Mesenteric fat pad (tissue), 1 donor: ENCODE measurements at places on chromosomes 6 and 20. TPM values are rescaled to one million over a fixed set of nuclear protein-coding genes. Genes with fewer than 3 reads are reported as not detected.
A peak's percentile ranks its signal among the peaks of the same experiment; 100 is the strongest.

Gene EDN1
- 7.5 TPM for total RNA-seq

Gene ENPP5
- total RNA-seq, result 0.67 TPM

Gene CST5
- not detected for total RNA-seq

Gene TRIM40
- total RNA-seq, result not detected

Gene PRPH2
- 1.4 TPM for total RNA-seq

Gene CTAGE9
- not detected for total RNA-seq

- no peak for DNase-seq
Observed at GRCh38 chr6:84026721-84027164, 6.8 kb upstream of the MRAP2 start.

DNA sequence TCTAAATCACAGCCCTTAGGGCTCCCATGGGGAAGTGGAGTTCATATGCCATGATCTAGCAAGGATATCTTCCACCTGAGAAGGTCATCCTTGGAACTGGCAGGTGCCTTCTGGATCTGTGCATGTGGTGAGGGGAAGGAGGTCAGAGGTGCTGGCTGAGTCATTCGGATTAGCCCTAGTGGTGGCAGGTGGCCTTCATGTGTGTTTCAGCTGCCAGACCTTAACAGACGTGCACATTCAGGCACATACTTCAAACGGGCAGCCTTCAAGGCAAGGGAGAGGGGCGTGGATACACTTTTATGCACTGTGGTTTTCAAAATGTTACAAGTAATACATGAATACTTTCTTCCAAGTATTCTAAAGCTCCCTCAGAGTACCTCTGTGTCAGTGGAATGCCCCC is 51.2 kb downstream of the BMP6 start:
- no peak for DNase-seq

DNA sequence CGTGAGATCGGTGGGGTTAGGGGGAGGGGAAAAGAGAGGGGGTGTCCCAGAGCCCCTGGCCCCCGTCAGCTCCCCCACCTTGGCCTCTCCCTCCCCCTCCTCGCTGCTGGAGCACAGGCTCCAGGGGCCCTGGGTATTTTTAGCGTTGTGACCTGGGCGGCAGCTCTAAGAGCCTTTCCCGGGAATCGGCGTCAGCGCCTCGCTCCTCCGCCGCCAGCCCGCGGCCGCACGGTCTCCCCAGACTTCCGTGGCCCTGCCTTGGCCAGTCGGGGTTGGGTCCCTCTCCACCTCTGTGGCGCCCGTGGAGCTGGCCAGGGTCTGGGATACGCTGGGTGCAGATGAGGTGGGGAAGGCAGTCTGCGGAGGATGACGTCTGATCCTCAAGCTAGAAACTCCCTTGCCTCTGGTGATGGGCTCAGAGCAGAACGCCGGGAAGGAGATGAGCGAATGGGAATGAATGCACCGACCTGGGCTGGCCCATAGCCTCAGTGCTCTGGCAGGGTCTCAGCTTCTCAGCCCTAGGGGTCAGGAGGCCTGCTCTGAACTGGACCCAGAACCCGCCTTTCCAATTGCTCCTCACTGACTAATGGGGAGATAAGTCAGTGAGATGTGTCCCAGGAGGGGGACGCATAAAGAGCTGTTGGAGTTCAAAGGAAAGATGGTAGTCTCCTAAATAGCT is 883 bp upstream of the DBNDD2 start:
- no peak for DNase-seq

DNA sequence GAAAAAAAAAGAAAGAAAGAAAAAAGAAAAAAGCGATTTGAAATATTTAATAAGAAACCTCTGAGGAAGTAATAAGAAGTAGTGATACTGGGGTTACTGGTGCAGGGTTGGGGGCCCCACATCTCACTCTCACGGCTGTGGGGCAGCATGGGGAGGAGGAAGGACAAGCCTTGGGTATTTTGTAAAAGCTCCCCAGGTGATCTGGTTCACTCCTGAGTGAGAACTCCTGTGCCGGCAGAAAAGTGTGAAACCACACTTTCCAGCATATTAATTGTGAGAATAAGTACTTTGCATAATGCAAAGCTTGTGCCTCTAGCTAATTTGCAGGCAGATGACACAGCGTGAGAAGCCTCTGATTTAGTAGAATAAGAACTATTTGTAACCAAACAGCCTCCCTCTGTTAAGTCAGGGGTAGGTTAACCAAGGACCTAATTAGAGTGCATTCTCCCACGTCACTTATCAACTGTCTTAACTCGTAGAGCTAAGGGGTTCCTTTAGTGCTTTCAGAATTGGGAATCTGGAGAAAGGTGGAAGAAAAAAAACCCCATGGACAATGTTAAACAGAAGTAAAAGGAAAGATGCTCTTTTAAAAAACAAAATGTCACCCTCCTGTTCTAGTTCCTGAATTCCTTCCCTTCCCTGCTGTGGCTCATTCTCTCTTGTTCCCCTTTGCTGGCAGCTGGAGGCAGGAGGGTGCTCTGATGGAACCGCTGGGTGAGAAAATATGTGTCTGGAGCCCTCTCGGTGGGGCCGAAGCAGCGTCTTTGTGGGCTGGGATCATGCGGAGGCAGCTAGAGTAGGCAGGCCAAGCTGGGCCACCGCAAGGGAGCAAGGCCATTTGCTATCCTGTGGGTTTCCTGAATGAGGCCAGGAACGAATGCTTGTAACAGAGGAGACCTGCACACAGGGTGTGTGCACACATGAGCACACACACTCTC is 108.7 kb downstream of the FYN start:
- DNase-seq, result no peak

- no peak for DNase-seq
Observed at GRCh38 chr6:7254980-7255835, 57.8 kb downstream of the SSR1 start.

- DNase-seq, result peak; percentile 92
Observed at GRCh38 chr20:57596998-57597939, 23.0 kb downstream of the ZBP1 start.

GRCh38 chr6:42300701-42301100 is 83.0 kb upstream of the MRPS10 start:
- DNase-seq, result no peak

DNA sequence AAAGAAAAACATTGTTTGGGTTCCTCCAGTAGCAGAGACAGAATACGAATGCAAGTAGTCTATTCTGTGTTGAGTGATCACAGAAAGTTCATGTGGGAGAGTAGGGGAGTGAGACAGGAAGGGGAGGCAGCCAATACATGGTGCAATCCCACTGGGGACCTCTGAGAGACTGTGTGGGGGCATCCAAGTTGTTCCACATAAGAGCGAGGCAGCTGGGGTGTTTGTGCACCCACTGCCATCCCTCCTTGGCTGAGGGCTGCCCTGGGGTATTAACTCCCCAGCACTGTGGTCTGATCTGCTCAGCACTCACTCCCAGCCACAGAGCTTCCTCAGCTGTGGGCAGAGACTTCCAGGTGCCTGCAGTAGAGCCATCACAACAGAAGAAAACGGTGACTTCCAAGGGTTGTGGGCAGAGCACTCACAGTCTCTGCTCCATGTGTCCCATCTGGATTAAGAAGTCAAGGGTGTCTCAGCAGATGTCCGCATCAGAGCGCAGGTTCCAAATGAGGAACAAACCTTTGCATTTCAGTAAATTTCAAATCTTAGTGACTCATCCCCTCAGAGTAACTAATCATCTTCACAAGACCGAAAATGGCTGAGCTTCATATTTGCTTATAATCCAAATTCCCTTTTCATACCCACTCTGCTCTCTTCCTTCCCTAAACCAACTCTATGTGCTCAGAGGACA is 101.9 kb upstream of the NAA20 start:
- peak; percentile 71 for DNase-seq

DNA sequence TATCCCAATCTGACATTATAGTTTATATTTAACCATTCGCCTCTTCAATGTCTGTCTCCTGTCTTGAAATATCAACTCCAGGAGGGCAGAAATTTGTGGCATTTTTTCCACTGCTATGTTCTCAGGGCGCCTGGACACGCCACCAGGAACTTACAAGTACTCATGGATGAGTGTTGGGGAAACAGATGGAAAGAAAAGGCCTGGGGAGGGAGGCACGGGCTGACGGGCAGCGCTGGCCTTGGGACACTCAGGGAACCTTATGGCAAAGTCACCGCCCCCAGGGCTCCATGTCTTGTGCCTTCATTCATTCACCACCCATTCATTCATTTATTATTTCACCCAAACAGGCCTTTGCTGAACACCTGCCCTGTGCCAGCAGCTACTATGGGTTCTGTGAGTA is 222.9 kb downstream of the PREX1 start:
- peak; percentile 22 for DNase-seq

DNA sequence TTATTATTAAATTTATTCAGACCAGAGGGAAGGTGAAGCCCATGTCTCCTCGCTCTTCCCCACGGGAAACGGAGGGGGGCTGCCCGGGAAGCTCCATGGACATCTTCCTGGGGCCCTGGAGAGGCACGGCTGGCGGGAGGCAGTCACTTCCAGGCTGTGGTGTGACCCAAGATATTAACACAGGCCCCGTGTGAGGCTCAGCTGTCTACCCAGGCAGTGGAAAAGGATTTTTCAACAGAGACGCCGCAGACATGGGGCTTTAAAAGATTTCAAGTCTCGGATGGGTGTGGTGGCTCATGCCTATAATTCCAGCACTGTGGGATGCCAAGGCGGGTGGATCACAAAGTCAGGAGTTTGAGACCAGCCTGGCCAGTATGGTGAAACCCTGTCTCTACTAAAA is 117.9 kb downstream of the ERMARD start:
- DNase-seq, result peak; percentile 82

GRCh38 chr6:38499529-38500096 is 140.1 kb downstream of the BTBD9 start:
- DNase-seq, result no peak

- no peak for DNase-seq
Observed at GRCh38 chr6:137283940-137284810, 65.0 kb upstream of the IFNGR1 start.

GRCh38 chr6:91198588-91199255 is 611.9 kb upstream of the MAP3K7 start:
- DNase-seq, result no peak

DNA sequence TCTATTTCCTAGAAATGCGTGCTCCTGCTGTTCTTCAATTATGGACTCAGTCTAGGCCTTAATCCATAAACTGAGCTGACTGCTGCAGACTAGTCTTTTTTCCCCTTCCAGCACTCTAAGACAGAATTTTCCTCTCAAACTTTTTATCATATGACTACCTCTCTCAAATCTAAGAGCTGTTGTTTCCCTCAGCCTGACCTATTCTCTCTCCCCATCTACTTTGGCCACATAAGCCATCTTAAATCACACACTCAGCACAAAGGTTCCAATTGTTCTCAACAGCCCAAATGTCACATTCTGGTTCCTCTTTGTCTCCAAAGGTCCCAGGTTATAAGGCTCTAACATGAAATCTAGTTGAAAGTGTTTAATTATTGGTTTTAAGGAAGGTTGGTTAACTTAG is 85.2 kb downstream of the PRSS35 start:
- DNase-seq, result no peak

DNA sequence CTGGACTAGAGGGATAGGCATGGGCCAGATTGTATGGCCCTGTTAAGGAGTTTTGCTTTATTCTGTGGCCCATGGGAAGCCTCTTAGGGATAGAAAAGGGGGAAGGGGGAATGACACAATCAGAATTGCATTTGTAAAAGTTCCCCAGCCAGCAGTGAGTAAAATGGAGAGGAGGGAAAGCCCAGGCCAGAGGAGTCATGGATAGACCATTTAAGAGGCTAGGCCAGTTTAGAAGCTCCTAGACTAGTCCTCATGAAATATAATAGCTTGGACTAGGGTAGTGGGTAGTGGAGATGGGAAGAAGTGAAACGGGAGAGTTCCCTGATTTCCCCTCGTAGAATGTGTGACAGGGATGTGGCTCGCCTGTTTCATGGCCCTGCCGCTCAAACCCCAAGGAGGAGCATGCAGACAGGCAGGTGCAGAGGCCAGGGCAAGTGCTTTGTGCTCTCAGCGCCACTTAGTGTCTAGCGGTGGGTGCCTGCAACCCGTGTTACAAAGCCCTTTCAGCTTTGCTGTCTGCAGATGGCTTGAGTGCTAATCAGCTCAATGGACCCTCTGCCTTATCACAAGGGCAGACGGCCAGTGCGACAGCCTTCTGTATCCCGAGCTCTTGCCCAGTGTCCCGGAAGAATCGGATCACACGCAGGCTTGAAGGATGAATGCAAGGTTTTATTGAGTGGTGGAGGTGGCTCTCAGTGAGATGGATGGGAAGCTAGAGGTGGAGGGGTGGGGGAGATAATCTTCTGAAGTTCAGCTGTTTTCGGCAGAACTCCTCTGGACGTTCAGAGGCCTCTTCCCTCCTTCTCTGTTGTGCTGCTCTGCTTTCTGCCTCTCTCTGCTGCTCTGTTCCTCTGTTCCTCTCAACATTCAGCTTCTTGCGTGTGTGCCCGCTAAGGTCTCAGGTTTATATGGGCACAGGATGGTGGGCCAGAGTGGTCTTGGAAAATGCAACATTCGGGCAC is 141.1 kb downstream of the CEP57L1 start:
- no peak for DNase-seq

- no peak for DNase-seq
Observed at GRCh38 chr6:145689529-145689928, 45.8 kb downstream of the EPM2A start.

DNA sequence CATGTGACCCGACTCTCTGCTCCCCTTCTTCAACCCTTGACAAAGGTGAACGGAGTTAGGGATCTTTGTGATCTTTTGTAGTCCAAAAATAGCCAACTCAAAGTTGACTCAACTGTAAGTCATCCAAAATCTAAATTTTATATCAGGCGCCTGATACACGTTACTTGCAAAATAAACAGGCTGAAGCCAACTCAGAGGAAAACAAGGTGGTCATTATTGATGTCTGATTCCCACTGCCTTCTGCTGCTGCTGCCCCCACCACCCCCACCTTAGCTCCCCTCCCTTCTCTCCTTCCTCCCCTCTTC is 13.2 kb upstream of the RNF8 start:
- no peak for DNase-seq

DNA sequence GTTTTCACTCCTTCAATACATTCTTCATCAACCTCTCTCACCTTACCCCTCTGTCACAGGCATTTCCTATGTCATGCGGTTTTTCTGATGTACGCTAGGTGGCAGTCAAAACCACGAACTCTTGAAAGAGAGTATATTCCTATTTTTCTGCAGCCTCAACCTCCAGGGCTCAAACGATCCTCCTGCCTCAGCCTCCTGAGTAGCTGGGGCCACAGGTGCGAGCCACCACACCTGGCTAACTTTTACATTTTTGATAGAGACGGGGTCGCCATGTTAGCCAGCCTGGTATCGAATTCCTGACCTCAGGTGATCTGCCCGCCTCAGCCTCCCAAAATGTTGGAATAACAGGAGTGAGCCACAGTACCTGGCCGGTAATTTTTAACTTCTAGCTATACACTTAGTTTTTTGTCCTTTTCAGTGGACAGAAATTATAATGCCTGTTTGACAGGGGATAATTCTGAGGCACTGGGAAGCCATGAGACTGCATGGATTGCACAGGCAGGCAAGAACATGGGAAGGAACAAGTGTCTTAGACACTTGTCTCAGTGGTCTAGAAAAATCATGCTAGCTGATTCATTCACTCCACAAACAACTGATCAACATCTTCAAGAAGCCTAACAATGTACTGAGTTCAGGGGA is 22.5 kb upstream of the HFE start:
- no peak for DNase-seq
